Natural killer cell treated with Interleukin-12 subunit alpha and Interleukin-12 subunit beta and Interleukin-15 and Interleukin-18, amount 100 ng/mL, for 72 hours (primary cell): ENCODE measurements at places on chromosomes 16 and 17.

- DNase-seq: no peak
These were observed 22.0 kb downstream of the KPNA2 start for GRCh38 chr17:68057531-68057952.

DNA sequence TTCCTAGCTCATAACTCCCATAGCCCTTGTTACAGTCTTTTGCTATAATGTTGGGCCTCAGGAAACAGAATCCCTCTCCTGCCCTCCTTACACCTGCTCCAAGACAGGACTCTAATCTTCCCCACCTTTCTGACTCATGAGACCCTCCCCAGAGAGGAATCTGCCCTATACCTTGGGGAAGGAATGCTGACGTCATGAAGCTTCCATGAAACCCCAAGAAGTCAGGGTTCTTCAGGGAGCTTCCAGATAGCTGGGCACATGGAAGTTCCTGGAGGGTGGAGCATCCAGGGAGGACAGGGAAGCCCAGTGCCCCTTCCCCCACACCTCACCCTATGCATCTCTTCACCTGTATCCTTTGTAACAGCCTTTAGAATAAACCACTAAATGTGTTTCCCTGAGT lies 285.7 kb downstream of the SOX9 start:
- DNase-seq: no peak

DNA sequence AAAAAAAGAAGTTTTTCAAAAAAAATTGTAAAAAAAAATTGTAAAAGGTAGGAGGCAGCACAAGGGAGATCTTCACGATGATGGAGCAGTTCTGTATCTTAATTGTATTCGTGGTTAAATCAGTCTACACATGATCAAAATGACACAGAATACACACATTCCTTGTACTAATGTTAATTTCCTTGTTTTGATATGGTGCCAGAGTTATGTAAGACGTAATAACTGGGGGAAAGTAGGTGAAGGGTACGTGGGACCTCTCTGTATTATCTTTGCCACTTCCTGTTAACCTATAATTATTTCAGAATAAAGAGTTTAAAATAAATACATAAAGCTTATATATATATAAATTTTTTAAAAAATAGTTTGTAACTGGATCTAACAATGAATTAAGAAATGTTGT lies 36.8 kb downstream of the HELZ start:
- no peak for DNase-seq

DNA sequence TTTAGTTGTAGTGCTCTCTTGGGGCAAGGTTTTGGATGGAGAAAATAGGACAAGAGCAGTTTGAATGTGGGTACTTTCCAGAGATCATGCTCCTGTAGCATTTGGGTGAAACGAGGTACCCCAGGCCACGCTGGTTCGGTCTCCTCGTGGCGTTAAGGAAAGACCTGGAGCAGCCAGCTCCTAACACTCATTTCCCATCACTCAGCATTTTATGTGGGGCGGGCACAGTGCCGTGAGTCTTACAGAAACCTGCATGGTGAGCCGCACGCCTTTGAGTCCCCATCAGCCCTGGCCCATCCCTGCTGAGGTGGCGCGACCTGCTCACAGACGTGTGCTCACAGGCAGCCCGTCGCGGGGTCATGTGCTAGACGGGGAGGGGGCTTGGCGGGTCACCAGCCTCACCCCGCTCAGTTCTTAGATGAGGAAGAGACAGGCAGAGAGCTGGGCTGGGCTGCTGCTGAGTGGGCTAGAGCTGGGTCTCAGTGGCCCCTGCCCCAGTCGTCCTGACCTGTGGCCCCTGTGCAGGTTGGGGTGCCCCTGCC lies 37.3 kb downstream of the TBCD start:
- no peak for DNase-seq
